Stimulated activated CD4-positive, alpha-beta T cell treated with anti-CD3 and anti-CD28 coated beads, Interleukin-1b, Interleukin-23, amount 100 ng/mL, for 1 hour (primary cell): ENCODE measurements at places on chromosomes 11 and 22.
A peak's percentile ranks its signal among the peaks of the same experiment; 100 is the strongest.

DNA sequence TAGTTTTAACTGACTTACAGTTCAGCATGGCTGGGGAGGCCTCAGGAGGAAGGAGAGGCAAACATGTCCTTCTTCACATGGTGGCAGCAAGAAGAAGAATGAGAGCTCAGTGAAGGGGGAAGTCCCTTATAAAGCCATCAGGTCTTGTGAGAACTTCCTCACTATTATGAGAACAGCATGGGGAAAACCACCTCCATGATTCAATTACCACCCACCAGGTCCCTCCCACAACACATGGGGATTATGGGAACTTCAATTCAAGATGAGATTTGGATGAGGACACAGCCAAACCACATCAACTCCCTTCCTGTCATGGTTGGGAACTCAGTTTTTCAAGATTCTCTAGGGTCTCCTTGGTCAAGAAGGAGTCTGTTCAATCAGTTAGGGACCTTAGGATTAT is 432.9 kb upstream of the CNTN5 start:
- DNase-seq, result no peak

DNA sequence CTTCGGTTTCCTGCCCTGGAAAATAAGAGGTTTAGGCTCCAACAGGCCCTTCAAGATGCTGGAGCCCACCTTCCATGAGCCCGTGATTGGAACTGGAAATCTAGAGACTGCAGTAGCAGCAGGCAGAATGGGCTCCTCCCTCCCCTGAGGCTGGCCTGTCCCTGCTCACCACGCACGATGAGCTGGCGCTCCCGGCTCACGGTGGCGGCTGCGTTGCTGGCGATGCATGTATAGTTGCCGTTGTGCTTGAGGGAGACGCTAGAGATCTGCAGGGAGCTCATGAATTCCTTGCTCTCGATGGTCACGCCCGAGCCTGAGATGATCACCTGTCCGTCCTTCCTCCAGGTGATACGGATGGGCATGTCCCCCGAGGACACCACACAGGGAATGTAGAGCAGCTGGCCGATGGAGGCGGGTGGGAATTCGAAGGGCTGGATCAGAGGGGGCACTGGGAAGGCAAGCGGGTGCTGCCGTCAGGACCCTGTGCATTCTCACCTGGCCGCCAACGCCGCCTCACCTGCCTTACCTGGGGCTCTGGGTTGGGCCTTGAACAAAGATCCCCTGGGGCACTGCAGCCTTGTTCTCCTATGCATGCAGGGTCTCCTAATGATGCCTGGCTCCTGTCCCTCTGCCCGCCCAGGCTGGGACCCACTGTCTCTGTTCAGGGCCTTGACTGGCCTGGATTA is 177.8 kb downstream of the CEP164 start:
- DNase-seq, result no peak

- no peak for DNase-seq
These were observed 106.1 kb upstream of the CLMP start for GRCh38 chr11:123301013-123301591.

DNA sequence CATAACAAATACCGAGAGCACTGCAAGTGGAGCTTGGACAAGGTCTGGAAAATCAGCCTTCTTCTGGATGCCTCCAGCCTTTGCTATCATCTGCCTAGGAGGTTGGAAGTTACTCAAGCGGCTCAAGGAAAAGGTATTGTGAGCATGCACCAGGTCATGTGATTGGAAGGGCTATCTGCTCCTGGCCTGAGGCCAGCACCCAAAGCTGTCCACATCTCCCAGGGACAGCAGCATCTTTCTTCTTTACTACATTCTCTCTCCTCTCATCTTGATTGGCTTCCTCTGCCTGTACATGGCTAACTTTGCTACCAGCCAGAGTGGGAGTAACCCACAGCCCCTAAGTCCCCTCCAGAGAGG is 44.2 kb upstream of the AMPD3 start:
- DNase-seq, result no peak

DNA sequence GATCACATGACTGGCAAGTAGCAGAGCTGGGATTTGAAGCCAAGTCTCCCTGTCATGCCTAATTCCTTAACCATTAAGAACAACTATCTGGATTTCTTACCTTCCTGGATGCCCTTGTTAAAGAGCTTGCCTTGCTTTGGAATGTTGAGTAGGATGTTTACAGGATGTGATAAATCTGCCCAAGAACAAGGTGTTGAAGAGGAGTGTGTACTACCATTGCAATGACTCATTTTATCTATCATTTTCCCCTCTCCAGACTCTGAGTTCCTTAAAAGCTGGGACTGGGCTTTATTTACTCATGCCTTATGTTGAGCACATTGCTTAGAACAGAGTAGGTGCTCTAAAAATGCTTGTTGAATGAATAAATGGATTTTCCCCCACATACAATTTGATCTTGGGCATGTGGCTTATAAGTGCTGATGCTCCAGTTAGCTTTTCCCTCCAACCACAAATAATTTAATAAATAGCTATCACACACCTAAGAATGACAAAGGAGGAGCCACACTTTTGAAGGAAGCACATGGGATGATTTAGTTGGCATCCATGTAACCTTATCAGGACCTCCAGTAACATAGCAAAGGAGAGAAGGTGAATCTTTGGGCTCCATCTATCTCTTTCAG is 268.6 kb upstream of the SESN3 start:
- no peak for DNase-seq

- peak; percentile 34 for DNase-seq
These were observed 3.9 kb upstream of the VSIG10L2 start for GRCh38 chr11:125941619-125942611.

DNA sequence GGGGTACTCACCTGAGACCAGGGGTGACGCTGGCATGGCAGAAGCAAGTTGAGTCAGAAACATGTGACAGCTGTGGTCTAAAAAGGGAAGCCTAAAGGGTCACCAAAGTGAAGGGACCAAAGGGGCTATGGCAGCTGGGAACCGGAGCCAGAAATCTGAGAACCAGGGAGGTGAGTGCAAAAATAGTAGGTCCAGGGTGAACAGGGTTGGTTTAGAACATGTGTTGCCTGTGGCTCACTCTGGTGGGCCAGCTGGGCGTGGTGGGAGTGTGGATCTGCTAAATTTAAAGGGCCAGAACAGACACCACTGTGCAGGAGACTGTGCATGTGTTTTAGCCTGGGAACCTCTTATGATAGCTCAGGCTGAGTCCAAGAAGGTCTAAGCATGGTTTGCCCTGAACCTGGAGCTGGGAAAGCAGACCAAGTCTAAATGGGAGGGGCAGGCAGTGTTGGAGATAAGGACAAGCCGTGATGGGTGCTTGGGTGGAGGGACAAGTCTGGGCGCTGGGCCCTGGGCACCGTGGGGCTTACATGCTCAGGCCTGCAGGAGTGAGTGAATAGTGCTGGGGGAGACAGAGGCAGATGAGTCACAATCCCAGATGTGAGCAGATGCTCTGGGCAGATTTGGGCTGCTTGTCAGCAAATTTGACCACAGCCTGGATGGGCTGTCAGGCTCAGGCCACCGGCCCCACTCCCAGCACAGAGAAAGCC is 41.4 kb upstream of the ZBED5 start:
- DNase-seq, result no peak

GRCh38 chr22:44448271-44448830 is 49.7 kb downstream of the RTL6 start:
- no peak for DNase-seq

DNA sequence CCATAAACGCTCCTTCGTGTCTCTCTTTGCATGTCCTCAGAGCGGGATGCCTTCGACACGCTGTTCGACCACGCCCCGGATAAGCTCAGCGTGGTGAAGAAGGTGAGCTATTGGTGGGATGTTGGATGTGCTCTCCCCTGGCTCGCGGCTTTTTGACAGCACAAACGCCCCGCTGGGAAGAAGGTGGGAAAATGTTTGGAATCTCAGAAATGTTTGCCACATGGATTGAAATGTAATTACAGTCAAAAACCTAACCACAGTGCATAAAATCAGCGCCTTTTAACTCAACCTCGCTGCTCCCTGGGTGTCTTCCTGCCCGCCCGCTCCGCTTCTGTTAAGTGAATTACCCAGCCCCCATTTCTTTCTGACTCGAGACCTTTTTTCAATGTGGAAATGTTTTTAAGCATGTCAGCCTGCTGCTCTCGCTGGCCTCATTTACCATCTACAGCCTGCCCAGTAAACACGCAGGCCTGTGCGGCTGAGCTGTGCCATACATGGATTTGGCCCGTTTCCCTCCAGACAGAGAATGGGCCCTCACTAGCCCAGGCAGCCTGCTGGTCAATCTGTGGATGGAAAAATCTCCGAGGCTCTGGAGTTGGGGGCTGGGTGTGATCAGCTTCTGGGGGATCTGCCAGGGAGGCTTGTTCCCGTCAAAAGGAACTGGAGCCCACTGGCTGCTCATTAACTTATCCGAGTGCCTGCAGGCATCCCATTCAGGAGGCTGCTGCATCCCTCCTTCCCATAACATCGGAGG is 32.7 kb upstream of the PARVG start:
- DNase-seq, result no peak

- DNase-seq, result no peak
These were observed 67.7 kb downstream of the TBC1D22A start for GRCh38 chr22:46829941-46830715.

DNA sequence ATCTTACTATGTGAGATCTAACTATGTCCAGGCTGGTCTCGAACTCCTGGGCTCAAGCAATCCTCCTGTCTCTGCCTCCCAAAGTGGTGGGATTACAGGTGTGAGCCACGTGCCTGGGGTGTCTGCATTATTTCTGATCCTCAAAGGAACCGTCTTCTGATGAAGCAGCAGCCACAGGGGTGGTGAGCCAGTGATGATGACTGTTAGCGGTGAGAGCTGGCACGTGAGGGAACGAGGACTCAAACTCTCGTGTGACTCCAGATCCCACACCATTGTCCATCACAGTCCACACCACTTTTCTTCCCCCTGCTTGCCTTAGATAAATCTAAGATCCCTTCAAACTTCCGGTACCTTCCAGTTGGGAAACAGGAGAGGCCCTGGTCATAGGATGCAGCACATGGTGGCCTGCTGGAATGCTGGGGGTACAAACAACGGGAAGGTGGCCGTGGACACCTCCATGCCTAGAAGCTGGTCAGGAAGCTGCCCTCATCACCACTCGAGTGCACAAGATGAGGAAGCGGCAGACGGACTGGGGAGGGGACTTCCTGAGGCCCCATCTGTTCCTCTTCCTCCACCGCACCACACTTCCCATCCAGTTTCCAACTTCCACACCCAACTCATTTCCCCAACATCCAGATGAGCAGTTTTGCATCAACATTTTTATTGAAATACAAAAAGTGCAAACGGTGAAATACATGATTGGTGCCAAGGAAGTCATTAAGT is 23.8 kb downstream of the ARHGAP1 start:
- DNase-seq, result no peak

DNA sequence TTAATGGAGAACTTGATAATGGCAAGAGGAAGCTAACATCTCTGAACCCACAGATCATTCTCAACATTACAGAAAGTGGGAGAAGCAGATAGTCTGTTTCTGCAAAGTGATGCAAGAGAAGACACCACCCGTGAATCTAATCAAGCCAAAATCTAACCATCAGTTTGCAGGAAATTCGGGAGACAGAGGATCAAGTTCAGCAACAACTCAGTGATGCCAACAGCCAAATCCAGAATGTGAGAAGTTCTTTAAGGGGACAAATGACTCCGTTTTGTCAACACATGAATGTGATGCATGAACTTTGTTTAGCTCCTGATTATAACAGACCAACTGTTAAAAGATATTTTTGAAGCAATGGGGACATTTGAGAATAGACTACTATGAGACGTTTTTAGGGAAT is 95.2 kb upstream of the LDLRAD3 start:
- DNase-seq, result no peak

- DNase-seq, result no peak
These were observed 1.3 kb downstream of the SRRD start for GRCh38 chr22:26485013-26485412.
